ENCODE measurements at places on chromosomes 3 and 15.

GRCh38 chr15:101014921-101015841 lies 96.0 kb downstream of the LRRK1 start:
- no peak for DNase-seq

DNA sequence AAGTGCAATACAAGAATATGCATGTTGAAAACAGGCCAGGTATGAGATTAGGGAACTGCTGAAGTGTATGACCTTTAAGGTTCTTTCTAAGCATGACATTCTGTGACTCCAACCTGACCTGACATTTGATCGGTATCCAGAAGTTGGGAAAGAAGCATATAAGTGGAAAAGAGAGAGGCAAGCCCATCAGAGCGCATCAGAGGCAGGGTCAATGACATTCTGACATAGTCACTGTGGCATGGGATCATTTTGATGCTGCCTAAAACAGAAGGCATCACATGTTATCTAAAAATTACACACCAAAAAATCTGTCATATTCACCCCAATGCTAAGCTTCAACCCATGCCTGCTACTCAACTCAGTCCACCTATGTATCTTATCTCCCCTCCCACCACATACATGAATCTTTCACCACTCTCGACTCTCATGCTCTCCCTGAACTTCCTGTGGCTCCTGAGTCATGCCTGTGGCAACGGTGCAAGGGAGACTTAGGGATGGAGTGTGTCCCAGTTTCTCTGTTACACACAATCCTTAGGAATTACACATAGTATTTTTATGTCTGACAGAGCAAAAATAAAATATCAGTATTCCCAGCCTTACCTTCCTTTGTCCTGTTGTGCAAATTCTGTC lies 20.5 kb upstream of the LRRN1 start:
- DNase-seq, result no peak

- no peak for DNase-seq
Observed at GRCh38 chr3:35505181-35505580, 134.1 kb upstream of the ARPP21 start.

DNA sequence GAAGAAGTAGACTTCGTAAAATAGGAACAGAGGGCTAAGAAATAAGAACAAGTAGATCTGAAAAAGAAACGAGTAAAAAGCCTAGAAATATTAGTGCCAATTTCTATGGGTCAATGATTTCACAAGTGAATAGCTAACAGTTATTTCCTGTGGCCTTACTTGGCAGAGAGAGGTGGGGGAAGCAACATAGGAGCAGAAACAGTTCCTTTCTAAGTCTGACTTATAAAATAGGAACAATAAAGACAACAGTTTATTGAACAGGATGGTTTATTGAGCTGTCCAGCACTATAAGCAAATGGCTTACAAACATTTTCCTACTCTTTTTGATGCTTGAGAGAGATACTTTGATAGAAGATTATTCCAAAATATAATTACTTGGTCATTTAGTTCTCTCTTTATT lies 37.9 kb downstream of the AGTR1 start:
- DNase-seq, result no peak

- DNase-seq, result no peak
Observed at GRCh38 chr3:126294211-126294808, 62.9 kb downstream of the KLF15 start.

DNA sequence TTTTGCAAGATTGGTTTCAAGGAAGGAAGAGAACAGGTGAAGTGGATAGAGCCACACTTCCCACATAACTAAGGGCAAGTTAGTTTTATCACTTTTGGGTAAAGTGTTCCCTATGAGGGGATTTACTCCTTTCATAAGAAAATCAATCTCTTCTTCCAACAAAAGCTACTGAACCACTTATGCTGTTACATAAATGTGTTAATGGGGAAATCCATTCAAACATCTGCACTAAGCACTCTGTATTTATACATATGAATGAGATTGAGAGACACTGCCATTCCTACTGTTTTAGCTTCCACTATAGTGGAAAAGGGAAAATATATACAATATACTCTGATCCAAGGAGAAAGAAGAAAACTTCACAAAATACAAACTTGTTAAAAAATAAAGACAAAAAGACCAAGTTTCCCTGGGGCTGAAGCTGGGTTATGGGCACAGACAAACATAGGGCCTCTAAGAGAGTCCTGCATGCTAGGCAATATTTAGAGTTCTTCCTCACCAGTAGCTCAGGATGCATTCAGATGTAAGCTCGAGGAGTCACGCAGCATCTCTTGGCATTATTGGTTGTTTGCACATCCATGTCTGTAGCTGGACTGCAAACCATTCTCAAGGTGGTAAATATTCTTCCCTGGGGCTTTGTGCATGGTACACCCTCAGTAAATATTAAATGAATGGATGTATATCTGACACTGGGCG lies 454.2 kb downstream of the FGF12 start:
- DNase-seq, result no peak

GRCh38 chr3:21055015-21055414 lies 696.0 kb downstream of the ZNF385D start:
- no peak for DNase-seq

- no peak for DNase-seq
Observed at GRCh38 chr15:89400782-89401545, 66.3 kb upstream of the POLG start.

GRCh38 chr15:36004891-36005490 lies 459.0 kb upstream of the DPH6 start:
- no peak for DNase-seq

DNA sequence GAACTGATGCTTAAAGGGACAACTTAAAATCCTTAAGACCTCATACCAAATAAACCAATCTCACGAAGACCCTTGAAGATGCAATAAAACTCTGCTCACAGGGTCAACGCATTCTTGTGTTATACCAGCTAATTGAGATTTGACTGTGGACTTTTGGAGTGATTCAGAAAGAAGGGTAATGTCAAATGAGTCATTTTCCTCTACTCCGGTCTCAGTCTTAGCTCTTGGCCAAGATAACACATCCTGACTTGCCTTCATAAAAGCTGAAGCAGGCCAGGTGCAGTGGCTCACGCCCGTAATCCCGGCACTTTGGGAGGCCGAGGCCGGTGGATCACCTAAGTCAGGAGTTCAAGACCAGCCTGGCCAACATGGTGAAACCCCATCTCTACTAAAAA lies 3.8 kb downstream of the PKM start:
- DNase-seq, result no peak

GRCh38 chr3:174218016-174218415 lies 641.1 kb upstream of the NAALADL2 start:
- DNase-seq, result no peak

GRCh38 chr3:149819432-149819831 lies 6.4 kb downstream of the RNF13 start:
- DNase-seq, result no peak

- DNase-seq, result no peak
Observed at GRCh38 chr15:82294061-82294690, 31.6 kb downstream of the SAXO2 start.

DNA sequence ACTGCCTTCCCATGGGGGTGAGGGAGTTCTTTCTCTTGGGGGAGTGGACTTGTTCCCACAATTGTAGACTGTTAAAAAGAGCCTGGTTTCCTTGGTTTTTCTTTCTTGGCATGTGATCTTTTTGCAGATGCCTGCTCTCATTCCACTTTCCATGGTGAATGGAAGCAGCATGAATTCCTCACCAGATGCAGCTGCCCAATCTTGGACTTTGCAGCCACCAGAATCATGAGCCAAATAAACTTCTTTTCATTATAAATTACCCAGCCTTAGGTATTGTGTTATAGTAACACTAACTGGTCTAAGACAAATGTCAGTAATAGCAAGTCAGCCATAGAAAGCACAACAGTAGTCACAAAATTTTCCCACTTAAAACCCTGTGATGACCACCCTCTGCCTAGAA lies 260.5 kb upstream of the THBS1 start:
- DNase-seq, result no peak

- no peak for DNase-seq
Observed at GRCh38 chr15:48530528-48530927, 115.0 kb downstream of the FBN1 start.

GRCh38 chr3:38497031-38497430 lies 891 bp downstream of the EXOG start:
- DNase-seq, result no peak

DNA sequence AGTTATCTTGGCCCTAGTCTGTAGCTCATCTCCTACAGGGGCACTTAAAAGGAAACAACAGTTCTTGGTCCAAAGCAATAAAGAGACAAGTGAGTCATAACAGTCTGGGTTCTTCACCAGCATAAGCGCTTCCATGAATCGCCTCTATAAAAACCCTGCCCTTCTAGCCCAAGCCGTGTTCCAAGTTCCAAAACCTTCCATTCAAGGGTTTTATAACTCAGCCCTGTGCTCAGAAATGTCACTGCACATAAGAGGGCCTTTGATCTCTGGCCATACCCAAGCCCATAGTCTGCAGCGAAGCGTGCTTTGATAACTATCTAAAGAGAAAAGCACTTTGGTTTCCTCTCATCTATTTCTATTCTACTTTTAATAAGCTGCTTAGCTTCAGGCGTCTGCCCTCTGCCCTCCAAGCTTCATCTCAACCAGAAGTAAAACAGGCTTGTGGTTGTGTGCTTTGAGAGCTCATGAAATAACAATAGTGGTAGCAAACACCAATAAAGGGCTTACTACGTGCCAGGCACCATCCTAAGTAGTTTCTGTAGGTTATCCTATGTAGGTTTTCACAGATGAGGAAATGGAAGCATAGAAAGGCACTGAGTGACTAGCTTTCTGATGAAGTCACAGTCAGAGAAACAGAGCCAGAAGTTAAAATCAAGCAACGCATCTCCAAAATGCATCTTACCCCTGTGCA lies 64.0 kb upstream of the AKAP13 start:
- peak; percentile 67 for DNase-seq

DNA sequence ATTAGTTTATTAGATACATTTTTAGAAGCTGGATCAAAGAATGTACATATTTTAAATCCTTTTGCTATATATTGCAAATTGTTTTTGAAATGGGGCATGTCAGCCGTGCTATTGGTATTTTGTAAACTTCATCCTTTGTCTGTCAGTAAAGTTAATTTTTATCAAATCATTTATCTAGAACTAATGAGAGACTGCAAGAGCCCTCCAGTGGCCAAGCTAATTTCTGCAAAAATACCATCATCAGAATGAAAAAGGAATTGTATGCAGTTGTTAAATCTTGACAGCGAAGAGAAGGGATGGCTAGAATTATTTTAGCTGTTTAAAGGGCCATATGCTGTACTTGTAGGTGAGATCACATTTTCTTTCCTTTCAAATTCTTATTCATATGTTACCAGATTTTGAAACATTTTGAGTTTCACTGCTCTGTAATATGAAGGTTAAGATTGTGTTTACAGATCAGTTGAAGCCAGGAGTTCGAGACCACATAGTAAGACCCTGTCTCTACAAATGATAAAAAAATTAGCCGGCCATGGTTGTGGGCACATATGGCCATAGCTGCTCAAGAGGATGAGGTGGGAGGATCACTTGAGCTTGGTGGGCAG lies 8.1 kb upstream of the CLDN11 start:
- no peak for DNase-seq

GRCh38 chr15:50149090-50149489 lies 30.1 kb upstream of the ATP8B4 start:
- no peak for DNase-seq

DNA sequence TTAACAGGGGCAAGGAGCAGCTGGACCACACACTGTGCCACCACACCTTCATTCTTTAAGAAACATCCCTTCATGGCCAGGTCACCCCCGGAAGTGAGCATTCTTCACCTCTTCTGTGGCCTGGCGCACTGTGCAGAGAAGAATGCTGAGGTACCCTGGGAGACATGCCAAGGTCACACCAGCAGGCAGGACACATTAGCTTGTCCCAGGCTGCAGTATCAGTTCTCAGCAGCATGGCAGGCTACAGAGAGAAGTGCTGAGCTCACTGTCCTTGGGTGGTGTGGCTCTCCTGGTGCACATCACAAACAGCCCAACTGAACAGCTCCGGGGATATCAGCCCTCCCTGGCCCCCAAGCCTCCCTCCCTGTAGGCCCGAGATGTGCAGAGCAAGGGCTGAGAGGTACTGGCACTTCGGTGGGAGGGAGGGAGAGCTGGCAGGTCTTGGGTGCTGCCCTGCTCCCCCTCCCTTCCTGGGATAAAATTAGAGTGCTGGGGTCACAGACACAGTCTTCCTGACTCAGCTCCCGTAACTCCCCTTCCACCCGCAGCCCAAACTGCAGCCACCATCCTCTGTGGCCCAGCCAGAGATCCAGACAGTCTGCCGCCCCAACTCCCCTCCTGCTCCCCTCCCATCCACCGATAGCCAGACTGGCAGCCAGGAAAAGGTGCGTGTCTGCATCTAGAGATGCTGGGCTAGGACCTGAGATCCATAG lies 13.4 kb downstream of the SEMA7A start:
- DNase-seq, result no peak

DNA sequence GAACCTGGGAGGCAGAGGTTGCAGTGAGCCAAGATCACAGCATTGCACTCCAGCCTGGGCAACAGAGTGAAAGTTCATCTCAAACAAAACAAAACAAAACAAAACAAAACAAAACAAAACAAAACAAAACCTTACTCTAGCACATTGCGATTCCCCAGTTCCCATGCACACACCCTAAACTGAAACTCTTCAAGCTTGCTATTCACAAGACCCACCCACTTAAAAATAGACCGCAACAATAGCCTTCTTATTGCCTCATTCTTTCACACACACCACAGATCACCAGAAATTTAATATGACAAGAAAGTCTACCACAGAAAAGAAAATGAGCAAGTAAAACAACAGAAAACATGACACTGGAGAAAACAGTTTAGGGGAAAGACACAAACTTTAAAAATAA lies 598.4 kb downstream of the FHIT start:
- no peak for DNase-seq

DNA sequence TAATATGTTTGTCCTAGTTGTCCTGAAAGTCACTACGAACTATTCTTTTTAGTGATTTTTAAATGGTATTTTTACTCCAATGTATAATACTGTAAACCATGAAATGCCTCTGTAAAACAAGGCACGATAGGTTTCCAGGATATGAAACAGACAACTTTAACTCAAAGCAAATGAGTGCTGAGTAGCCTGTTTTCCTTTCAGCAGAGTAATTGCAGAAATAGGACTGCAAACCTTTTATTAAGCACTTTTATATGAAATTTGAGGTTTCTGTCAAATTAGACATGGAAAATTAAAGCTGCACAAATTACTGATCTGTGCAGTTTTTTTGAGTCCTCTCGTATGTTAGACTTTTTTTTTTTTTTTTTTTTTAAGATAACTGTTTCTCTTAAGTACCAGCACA lies 16.2 kb downstream of the AKAP13 start:
- no peak for DNase-seq

DNA sequence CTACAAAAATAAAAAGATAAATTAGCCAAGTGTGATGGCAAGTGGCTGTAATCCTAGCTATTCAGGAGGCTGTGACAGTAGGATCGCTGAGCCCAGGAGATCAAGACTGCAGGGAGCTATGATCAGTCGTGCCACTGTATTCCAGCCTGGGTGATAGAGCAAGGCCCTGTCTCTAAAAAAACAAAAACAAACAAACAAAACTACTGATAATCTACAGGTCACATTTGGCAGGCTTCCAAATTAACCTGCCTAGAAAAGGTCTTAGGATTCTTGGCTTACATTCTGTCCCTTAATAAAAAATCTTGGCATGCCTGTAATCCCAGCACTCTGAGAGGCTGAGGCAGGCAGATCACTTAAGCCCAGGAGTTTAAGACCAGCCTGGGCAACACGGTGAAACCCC lies 33.4 kb upstream of the SETD2 start:
- DNase-seq, result no peak

GRCh38 chr3:172084871-172085556 lies 45.6 kb downstream of the FNDC3B start:
- no peak for DNase-seq
